Ovary (tissue), 10 donors: ENCODE measurements at places on chromosomes 1 and 21. TPM values are rescaled to one million over a fixed set of nuclear protein-coding genes. Genes with fewer than 3 reads are reported as not detected.

The NCF2 gene
- 11.7 TPM for total RNA-seq

The AMY1B gene
- total RNA-seq = 3.2 TPM

The TRIM67 gene
- total RNA-seq = 0.92 TPM

The FCRL1 gene
- total RNA-seq = not detected

The NR5A2 gene
- 2.2 TPM for total RNA-seq

The ATP1A4 gene
- total RNA-seq = 0.22 TPM

The TFF2 gene
- total RNA-seq = not detected

The RGS8 gene
- total RNA-seq = 0.15 TPM

The CCDC28B gene
- total RNA-seq = 7.9 TPM

The AIRE gene
- total RNA-seq = not detected

The GBP7 gene
- not detected for total RNA-seq

The ZNF593OS gene
- total RNA-seq = not detected

The ZBTB8B gene
- 0.10 TPM for total RNA-seq

The CORT gene
- 0.42 TPM for total RNA-seq

The OR2W3 gene
- total RNA-seq = not detected

The MCL1 gene
- total RNA-seq = 145 TPM

The TCHH gene
- total RNA-seq = 0.10 TPM

The HHAT gene
- total RNA-seq = 2.8 TPM

The NEXN gene
- 8.7 TPM for total RNA-seq

The OR10K2 gene
- not detected for total RNA-seq

The S100A2 gene
- 2.2 TPM for total RNA-seq

The SLAMF9 gene
- not detected for total RNA-seq

The TMEM82 gene
- not detected for total RNA-seq

The ANXA9 gene
- 6.9 TPM for total RNA-seq

The PLEKHG5 gene
- total RNA-seq = 9.4 TPM

The THBS3 gene
- 20.6 TPM for total RNA-seq

The AIM2 gene
- total RNA-seq = 0.95 TPM

The HAPLN2 gene
- 1.1 TPM for total RNA-seq

The PODN gene
- 143 TPM for total RNA-seq

The FLAD1 gene
- 11.1 TPM for total RNA-seq

The CATSPER4 gene
- not detected for total RNA-seq

The LDLRAD1 gene
- total RNA-seq = 49.6 TPM

The H6PD gene
- 89.7 TPM for total RNA-seq

The HMGN2 gene
- 297 TPM for total RNA-seq

The KRTAP19-3 gene
- not detected for total RNA-seq

The C1orf94 gene
- not detected for total RNA-seq

The GPR37L1 gene
- total RNA-seq = 0.10 TPM

The MNDA gene
- 2.8 TPM for total RNA-seq

The ST6GALNAC3 gene
- 2.8 TPM for total RNA-seq

The CD1E gene
- total RNA-seq = not detected

The RCAN3 gene
- 1.4 TPM for total RNA-seq

The SPRR2E gene
- 1.5 TPM for total RNA-seq

The ADAM30 gene
- not detected for total RNA-seq

The LEPR gene
- 34.6 TPM for total RNA-seq

The SPATA46 gene
- total RNA-seq = not detected

The RNU1-1 gene
- under 0.01 TPM for total RNA-seq

The DNALI1 gene
- 13.0 TPM for total RNA-seq

The TFF3 gene
- total RNA-seq = 9.9 TPM

The AQP10 gene
- total RNA-seq = 1.0 TPM

The RGS13 gene
- 0.12 TPM for total RNA-seq

The ERICH3 gene
- 0.20 TPM for total RNA-seq

The DYNLT5 gene
- total RNA-seq = 11.4 TPM

The HAO2 gene
- not detected for total RNA-seq

The DMRTA2 gene
- not detected for total RNA-seq

The AJAP1 gene
- 12.5 TPM for total RNA-seq

The XPR1 gene
- total RNA-seq = 16.0 TPM

The OLFM3 gene
- 0.33 TPM for total RNA-seq
